ENCODE measurements at places on chromosomes 1 and 21.
A peak's percentile ranks its signal among the peaks of the same experiment; 100 is the strongest.

DNA sequence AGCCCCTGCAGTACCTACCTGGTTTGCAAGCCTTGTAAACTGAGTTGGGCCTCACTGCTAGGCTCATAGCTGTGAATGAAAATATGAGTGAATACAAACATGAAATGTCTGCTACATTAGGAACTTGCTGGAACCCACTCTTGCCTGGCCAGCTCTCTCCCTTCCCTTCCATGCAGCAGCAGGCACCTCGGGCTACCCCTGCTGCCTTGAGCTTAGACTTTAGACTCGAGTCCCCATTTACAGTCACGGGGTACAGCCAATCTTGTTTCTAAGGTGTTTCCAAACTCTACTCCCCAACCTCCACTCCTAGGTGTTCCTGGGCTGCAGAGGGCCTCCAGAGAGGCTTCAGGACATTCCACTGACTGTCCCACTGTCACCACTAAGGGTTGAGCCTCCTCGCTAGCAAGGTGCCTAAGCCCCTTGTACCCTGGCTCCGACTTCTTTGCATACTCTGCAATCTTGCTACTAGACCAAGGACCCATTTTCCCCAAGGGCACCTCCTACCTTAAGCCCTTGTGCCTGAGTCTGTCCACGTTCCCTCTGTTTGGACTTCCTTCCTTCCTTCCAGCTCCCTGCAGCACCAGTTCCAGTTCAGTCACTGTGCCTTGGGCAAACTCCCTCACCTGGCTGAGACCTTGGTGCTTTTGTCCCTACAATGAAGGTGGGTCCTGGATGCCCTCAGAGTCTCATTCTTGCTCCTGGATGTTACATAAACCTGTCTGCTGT, 36.9 kb downstream of the CDK18 start:
- no peak for ATAC-seq

GRCh38 chr1:165354739-165355138, 1.8 kb downstream of the LMX1A start:
- no peak for ATAC-seq

DNA sequence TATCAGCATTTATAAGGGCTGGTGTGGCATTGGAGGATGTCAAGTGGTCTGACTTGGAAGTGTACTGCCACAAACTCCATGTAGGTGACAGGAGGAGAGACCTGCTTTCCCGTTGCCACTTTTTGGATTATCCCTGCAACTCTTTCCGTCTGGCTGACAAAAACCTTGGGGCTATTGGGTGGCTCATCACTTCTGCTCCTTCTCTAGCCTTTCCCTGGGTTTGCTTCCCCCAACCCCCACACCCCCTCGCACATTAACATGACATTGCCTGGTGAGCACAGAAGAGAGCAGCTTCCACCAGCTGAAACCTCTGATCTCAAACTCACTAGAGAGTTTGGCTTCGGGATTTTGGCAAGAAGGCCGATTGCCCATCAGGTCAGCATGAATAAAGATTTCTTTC, 39.2 kb downstream of the PROX1 start:
- ATAC-seq: no peak

- peak; percentile 9 for ATAC-seq
Measured at GRCh38 chr1:164641353-164641730, 82.4 kb downstream of the PBX1 start.

DNA sequence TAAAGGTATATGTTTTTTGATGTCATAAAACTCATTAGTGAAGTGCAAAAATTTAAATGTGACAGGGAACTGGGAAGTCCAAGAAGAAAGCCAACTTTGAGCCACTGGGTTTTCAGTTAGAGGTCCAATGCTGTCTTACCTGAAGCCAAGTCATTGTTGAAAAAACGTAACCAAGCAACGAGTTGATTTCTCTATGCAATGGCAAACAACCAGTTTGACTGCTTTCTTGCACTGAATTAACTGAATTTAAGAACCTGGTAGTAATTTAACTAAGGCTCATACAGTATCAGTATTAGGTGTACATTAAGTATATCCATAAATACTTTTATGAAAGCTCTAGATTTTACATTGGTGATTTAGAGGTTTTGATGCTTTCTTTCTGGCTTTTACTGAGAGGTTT, 20.2 kb upstream of the S1PR1 start:
- no peak for ATAC-seq

- no peak for ATAC-seq
Measured at GRCh38 chr1:69982992-69983391, 222.4 kb downstream of the LRRC40 start.

DNA sequence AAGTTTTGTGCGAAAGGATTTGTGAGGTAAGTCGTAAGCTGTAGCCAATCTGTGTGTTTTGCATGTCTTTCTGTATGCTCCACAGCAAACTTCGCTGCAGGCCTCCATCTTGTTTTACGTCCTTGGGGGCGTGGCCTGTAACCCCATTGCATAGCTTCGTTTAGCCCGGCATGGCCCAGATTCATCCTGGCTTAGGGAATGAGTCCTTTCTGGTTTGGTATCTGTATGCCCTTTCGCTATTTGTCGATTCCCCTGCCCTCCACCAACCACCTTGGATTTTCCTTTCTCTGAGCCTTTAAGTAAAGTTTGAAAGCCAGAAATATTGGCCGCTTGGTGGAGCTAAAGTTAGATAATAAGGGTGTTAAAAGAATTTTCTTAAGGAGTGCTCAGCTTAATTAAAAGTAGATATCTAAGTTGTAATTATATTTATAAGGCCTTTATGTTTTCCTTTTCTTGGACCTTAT, 1.1 kb downstream of the THEM4 start:
- ATAC-seq: no peak

- ATAC-seq: no peak
Measured at GRCh38 chr1:172824209-172824608, 165.3 kb downstream of the FASLG start.

DNA sequence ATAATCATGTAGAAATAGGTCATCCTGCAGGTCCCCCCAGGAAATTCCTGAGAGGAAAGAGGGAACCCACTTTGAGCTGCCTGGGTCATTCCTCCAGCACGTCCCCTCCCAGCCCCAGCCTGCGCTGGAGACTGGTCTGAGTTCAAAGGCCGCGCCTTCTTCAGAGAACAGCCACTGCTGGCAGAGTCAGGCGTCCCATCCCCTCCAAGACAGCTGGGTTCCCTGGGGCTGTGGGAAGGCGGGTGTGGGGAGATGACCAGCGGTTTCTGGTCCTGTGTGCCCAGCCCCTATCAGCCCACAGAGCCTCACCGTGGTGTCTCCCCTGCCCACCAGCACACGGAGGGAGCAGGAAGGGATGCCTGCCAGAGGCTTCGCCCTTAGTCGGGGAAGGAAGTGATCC, 18.0 kb upstream of the TRAPPC10 start:
- ATAC-seq: no peak

- no peak for ATAC-seq
Measured at GRCh38 chr1:198275597-198275996, 118.8 kb downstream of the NEK7 start.

DNA sequence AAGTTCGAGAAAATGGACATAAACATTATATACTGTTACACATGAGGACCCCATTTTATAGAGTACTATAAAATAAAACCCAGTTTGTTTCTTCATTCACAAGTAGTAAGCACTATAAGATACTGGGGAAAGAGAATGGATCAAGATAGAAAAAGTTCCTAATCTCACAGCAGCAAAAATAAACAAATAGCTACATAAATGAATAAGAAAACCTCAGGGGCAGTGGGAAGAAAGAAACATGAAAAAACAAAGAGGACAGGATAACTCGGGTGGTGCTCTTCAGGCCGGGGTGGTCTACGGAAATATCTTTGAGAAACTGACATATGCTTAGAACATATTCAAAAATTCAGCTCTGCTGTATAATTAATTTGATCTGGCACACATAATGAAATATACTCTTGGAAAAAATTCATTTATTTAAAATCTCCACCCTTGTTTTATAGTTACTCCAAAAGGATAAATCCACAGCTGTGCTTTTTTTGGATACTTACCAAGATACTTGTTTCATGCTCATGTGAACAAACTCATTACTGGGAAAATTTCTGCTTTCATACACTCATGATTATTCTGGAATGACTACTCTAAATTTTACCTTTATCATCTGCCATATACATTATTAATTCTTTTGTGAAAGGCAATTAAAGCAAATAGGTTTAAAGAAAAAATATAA, 20.0 kb downstream of the CEP170 start:
- ATAC-seq: peak; percentile 78

DNA sequence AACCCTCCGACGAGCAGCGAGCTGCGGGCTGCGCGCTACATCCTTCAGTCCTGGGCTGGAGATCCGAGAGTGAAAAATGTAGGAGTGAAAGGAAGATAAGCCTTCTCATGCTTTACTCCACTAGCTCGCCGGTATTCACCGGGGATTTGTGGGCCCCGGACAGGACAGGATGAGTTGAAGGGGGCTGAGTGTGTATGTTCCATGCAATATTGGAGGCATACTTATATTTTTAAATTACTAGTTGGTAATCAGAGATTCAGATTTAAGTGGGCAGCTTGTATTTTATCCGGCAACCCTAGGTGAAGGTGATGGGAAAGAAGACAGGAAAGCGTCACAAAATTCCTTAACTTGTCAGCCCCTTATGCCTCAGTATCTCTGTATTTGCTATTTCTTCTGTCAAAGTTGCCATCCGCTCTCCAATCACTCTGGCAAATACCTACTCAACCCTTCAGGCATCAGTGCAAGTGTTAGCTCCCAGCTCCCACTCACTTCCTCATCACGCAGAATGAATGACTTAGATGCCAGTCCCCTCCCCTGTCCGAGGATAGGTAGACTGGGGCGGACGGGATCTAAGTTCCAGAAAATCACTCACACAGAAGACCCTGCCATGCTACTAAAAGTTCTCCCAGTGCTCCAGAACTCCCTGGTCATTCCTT, 503 bp upstream of the PIGM start:
- ATAC-seq: peak; percentile 2

GRCh38 chr1:69707103-69707502, 139.4 kb downstream of the LRRC7 start:
- ATAC-seq: no peak

DNA sequence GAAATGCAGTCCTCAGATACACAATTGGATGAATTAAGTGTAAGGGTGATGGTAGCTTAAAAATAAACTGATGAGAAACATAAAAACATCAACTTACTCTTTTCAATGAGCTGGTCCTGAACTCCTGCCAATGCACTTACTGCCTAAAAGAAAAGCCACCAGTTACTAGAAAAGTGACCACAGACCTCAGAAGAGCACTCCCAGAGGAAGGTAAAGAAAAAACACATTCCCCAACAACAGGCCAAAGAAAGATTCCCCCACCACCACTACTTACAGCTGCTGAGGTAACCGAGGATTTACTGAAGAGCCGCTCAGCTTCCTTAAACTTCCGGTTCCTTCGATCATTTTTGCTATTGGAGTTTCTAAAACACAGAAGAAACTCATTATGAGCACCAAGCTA, 5.4 kb downstream of the MEAF6 start:
- no peak for ATAC-seq

- no peak for ATAC-seq
Measured at GRCh38 chr1:230251644-230252191, 174.4 kb downstream of the PGBD5 start.

DNA sequence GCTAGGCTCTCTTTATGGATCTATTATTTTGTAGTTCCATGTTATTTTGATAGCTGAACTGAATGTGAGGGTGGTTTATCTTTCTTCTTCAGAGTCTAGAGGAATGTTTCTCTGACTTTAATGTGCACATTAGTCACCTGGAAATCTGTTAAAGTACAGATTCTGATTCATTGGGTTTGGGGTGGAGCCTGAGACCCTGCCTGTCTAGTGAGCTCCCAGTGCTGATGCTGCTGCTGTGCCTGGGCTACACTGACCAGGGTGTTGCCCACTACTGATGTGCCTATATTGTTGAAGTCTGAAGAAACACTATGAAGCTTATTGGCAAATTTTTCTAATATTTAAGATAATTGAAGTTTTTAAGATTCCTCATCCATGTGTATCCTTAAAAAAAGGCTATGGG, 35.9 kb downstream of the CD46 start:
- ATAC-seq: no peak

GRCh38 chr1:246037832-246038231, 469.2 kb downstream of the SMYD3 start:
- ATAC-seq: no peak

GRCh38 chr1:199700551-199700950, 327.0 kb upstream of the NR5A2 start:
- ATAC-seq: no peak

- peak; percentile 92 for ATAC-seq
Measured at GRCh38 chr1:26210147-26210870, 19.9 kb downstream of the CATSPER4 start.

- ATAC-seq: no peak
Measured at GRCh38 chr1:4044967-4045366, 144.9 kb upstream of the C1orf174 start.

- no peak for ATAC-seq
Measured at GRCh38 chr1:154780541-154780940, 89.5 kb downstream of the KCNN3 start.

DNA sequence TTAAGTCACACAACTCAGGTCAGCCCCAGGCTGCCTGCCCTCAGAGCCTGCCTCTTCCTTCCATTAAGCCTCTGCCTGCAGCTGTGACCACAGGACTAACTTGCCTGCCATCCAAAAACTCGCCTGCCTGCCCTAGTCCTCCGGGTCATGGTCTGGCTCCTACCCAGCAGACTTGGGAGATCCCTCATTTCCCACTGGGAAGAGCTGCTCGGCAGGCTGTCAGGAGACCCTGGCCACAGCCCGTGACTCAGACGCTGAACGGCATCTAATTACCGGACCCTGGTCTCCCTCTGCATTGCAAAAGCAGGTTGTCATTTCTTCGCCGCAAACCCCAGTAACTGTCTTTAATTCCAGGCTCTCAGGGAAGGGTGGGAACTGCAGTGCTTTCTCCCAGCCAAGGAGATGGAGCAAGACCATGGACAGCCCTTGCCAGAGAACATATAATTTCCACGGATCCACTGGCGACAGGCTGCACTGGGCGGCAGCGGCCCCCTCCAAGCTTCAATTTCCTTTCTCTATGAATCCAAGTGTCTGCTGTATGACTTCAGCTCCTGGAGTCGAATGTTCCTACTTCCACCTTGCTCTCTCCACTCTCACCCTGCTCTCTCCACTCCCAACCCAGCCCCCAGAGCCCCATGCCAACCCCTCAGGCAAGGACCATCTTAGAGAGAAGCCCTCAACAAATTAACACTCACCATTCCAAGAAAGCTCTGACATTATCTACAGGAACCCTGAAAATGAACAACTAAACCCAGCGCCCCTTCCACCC, 20.4 kb downstream of the OLFML2B start:
- ATAC-seq: peak; percentile 29

DNA sequence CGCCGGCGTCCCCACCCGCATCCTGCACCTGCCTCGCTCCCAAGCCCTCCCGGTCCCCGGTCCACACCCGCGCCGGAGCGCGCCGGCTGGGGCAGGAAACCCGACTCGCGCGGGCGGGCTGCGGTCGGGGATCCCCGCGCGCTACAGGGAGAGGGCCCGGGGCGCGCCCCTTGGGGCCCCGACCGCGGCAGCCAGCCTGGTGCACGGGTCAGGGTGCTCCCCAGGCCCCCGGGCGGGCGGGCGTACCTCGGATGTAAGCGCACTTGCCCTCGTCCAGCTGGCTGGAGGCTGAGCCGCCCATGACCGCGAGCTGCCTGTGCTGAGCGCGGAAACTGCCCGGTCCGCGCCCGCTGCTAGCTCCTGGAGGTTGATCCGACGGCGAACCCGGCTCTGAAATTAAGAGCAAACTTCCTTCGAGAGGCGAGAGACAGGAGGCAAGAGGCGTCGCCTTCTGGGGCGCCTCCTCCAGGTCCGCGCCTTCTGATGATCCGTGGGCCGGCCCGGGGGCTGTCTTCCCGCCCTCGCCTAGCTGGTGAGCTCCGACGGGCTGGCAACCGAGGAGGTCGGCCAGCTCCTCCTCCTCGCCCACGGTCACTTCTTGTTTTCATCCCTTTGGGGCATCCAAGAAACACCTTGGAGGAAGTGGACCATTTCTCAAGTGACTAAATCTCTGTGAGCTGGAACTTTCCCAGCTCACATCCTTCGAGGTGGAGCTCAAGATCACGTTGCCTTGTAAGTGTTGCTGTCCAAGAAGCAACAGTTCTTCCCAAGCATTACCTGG, at the start of gene NIBAN1:
Gene NIBAN1, minus strand, starts transcription at position 453 of the 781 bp plus-strand sequence. Its CDS starts 152 bp downstream, at position 301.
- ATAC-seq: peak; percentile 86

Data from motor neuron (in vitro differentiated cells).